ENCODE measurements at places on chromosomes 12 and 14.

DNA sequence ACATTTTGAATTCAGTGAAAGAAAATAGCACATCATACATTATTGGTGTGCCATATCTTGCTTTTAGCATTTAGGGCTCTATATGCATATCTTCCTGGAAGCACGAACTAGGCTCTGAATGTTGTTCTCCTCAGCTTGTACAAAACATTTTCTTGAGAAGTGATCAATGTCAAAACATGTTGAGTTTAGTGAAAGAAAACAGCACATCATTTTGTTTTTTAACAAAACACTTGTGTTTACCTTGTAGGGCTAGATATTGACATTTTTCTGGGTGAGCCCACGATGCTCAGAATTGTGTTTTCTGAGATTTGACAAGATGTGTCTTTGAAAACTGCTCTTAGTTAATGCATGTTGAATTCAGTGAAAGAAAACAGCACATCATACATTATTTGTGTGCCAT, 81.0 kb downstream of the ASCL4 start:
- no peak for DNase-seq

GRCh38 chr12:57219205-57219992, 2.8 kb downstream of the NXPH4 start:
- DNase-seq, result no peak

- DNase-seq, result no peak
Observed at GRCh38 chr12:55840581-55841351, 2.0 kb downstream of the MMP19 start.

DNA sequence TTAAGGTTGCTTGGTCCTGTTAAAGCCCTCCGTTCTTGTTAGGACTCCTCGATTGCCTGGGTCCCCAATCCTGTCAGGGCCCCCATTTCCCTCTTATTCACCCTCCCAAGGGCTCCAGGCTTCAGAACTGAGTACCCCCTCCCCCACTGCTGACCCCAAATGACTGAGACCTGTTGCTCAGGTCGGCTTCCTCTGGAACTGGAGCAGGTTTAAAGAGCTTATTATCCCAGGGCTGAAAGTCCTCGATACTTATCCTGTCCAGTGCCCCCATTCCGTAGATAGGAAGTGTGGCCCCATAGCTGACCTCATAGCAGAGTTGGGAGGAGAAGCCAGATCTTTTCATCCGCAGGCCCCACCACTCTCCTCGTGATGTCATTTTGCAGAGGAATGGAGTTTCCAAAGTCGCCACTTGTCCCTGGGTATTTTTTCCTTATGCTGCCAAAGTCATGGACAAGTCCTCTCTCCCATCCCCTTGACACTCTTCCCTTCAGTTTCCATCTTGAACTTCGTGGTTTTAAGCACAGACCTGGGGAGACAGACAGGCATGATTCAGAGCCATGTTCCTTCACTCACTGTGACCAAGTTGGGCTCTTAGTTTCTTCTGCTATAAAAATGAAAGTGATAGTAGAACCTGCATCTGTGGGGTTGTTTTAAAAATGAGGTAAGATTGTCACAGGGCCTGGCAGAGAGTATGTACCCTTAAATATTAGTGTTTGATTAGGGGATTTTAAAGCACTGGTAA, 1.2 kb downstream of the USP30 start:
- no peak for DNase-seq

- no peak for DNase-seq
Observed at GRCh38 chr12:4505376-4505986, 33.2 kb upstream of the RAD51AP1 start.

GRCh38 chr12:95804291-95804690, 13.7 kb upstream of the NTN4 start:
- DNase-seq, result no peak

DNA sequence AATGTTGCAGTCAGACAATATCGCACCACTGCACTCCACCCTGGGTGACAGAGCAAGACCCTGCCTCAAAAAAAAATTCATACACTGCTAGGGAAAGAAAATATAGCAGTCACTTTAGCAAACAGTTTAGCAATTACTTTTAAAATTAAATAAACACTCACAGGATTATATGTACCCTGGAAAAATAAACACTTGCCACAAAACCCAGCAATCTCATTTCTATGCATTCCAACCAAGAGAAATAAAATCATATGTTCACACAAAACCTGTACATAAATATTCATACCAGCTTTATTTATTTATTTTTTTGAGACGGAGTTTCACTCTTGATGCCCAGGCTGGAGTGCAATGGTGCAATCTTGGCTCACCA, 20.2 kb downstream of the ATXN2 start:
- DNase-seq, result no peak

DNA sequence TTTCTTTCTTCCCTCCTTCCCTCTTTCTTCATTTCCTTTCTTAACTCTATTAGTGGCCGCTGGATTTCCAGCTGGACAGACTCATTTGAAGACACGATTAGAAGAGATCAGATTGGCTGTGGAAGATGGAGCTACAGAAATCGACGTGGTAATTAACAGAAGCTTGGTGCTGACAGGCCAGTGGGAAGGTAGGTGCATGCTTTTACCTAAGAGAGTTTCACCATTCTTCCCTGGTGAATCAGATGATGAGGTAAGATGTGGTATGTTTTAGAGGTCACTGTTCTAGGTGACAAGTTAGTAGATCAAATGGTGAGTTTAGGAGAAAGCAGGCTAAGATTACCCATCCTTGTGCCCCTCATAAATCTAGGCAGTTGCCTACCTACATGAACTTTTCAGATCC, 51.6 kb downstream of the DERA start:
- DNase-seq, result no peak

- no peak for DNase-seq
Observed at GRCh38 chr12:97038834-97039233, 131.8 kb downstream of the NEDD1 start.

DNA sequence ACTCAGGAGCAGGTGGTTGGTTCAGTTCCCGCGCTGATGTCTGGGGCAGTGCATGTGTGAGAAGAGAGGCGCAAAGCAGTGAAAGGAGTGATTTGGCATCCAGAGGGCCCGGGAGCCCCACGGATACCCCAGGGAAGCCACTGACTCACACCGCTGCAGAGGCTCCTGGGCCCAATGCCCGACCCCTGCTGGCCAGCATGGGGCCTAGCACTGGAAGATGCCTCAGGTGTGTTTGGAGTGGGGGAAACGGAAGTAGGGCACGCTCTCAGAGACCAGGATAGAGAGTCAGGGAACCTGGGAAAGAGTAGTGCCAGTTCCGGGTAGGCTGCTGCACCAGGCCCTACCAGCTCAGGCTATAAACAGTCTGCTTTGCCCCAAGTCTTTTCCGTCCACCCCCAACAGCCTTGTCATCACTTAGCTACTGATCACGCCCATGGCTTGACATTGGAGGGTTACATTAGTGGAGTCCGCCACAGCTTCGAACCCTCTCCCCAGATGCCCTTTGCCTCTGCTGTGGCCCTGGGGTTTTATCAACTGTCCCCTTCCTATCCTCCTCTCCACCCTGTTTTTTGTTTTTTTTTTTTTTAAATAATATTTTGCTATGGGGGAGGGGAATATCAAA, 9.5 kb upstream of the CSAD start:
- DNase-seq, result no peak

- no peak for DNase-seq
Observed at GRCh38 chr12:84772281-84772680, 140.3 kb downstream of the SLC6A15 start.

DNA sequence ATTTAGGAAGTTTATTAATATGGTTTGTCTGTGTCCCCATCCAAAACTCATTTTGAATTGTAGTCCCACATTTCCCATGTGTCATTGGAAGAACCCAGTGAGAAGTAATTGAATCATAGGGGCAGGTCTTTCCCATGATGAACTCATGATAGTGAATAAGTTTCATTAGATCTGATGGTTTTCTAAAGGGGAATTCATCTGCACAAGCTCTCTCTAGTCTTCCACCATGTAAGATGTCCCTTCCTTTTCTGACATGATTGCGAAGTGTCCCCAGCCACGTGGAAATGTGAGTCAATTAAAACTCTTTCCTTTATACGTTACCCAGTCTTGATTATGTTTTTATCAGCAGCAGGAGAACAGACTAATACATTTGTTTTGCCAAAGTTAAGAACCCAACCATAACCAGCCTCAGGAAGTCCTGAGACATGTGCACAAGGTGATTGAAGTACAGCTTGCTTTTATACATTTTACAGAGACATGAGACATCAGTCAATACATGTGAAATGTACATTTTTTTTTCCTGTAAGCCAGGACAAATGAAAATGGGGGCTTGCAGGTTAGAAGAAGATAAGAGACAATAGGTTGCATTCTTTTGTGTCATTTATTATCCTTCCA, 1136.7 kb downstream of the TMEM121 start:
- no peak for DNase-seq

DNA sequence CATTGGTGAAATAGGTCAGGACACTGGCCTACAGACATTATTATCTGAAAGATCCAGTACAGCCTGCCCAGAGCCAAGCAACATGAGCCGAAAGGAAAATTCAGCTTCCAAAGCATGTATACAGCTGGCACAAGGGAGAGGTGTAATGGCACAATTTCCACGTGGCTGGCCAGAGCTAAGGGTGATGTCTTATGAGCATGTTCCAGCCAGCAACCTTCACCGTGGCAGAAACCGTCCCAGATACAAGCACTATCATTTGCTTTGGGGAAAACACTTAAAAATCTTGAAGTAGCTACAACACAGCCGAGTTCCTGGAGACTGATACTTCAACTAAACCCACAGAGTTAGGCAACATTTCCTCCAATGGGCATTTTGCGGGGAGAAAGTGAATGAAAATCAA, 44.5 kb downstream of the CORO1C start:
- DNase-seq, result no peak

GRCh38 chr14:69719501-69719951, 47.4 kb upstream of the SRSF5 start:
- no peak for DNase-seq

- no peak for DNase-seq
Observed at GRCh38 chr12:88570103-88570502, 10.2 kb downstream of the KITLG start.

GRCh38 chr14:41167040-41167439, 439.6 kb upstream of the LRFN5 start:
- DNase-seq, result no peak

- DNase-seq, result no peak
Observed at GRCh38 chr12:21165048-21165447, 34.1 kb downstream of the SLCO1B1 start.

GRCh38 chr12:76701690-76702089, 62.2 kb upstream of the ZDHHC17 start:
- no peak for DNase-seq

- DNase-seq, result no peak
Observed at GRCh38 chr12:77438644-77439043, 373.3 kb upstream of the E2F7 start.

DNA sequence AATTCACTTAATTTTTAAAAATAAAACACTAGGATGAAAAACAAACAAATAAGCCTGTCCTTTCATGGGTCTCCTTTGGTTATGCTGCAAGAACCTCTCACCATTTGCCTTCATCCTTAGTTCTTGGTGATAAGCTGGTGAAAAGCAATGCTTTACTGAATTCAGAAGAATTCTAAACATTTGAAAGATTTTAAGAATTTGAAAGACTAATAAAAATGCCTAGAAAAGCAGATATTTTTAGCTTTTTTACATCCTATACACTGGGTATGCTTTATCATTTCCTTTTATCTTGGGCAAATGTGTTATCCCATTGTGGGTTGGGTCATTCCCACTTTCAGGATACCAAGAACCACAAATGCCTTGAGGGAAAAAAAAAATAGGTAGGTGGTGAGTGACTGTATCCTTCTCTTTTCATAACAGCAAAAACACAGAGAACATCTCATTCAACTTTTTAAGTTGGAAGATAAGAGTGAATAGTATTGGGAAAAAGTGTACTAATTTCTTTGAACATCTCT, 197.1 kb upstream of the ABCD2 start:
- DNase-seq, result no peak

GRCh38 chr14:39784461-39784860, 352.2 kb upstream of the FBXO33 start:
- no peak for DNase-seq

GRCh38 chr12:51974646-51975045, 23.1 kb downstream of the ACVR1B start:
- no peak for DNase-seq

DNA sequence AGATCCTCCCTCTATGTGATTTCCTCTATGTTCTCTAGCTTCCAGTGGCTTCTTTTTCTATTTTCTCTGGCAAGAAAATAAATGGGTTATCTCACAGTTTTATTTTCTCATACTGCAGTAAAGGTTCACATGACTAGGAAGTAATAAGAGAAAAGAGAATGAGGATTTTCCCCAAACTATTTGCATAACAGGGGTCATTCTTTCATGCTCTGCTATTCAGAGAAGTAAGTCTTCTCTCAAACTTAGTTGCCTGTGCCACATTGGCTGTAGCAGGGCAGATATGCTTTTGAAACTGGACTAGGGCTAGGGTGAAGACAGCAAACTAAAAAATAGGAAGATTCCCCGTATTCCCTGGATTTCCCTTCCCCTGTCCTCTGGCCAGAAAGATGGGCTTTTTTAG, 57.4 kb downstream of the ACSM4 start:
- no peak for DNase-seq

DNA sequence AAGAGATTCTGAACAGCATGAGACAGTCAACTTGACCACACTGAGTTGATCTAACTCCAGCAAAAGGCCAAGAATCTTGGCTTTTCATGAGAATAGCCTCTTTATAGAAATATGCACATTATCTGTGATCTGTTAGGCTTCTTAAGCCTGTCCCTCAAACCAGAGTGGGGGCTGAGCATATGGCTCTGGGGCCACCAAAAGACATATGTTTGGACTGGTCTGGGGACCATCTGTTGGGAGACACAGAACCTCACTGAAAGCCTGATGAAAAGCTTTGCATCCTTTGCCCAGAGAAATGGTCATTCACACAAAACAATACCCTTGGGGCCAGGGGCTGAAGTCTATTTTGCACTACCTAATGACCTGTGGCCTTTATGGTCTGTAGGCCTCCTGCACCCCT, 165.3 kb upstream of the PRMT8 start:
- DNase-seq, result no peak
